ENCODE measurements at places on chromosomes 7 and 10.

DNA sequence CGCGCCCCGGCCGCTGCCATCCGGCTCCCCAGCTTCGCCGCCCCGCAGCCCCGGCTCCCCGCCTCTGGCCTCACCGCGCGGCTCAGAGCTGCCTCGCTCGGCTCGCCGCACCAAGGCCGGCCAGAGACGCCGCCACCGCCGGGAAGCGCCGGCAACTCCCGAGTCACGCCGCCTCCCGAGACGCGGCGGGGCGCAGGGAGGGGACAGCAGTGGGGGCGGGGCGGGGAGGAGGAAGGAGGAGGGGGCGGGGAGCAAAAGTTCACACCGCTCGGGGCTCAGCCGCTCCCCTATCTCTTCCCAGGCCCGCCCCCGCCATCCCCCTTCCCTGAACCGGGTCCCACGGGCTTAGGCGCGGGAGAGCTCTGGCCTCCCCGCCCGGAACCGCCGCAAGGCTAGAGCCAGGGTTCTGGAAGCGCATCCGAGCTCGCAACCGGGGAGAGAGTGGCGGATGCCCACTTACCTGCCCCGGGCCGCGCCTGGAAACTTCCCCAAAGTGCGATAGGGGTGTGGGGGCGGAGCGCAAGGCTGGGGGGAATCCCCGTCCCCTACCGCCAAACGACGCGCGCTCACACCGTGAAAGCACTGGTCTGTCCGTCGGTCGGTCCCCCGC, 1.0 kb downstream of the CHST15 start:
- DNase-seq, result no peak

GRCh38 chr7:1544178-1544895, 11.7 kb downstream of the TMEM184A start:
- DNase-seq, result no peak

DNA sequence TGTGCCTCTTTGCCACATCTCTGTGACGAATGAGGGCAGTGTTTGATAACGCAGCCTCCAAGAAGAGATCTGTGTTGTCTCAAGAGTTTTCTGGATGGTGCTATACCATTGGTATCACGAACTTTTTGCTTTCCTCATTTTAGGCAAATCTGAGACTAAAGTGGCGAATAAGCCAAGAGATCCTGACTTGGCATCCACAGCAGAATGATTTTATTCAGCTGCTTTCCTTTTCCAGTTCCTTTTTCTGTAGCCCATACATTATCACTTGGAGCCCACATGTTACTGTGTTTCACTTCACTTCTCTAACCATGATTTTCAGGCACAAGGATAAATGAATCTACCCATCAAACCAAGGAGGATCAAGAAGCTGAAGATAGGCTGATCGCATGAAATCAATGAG, 177.9 kb upstream of the PTN start:
- no peak for DNase-seq

DNA sequence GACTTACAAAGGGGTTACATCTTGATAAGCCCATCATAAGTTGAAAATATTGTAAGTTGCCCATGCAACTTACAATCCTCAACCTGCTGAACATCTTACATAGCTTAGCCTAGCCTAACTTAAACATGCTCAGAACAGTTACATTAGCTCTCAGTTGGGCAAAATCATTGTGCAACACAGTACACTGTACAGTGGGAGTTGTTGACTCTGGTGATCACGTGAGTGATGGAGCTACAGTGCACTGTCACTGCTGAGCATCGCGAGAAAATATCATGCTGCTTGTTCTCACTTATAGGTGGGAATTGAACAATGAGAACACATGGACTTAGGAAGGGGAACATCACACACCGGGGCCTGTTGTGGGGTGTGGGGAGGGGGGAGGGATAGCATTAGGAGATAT, 214.9 kb upstream of the ZMIZ1 start:
- no peak for DNase-seq

GRCh38 chr7:92359801-92360200, 87.5 kb upstream of the GATAD1 start:
- DNase-seq, result no peak

- DNase-seq, result no peak
These were observed 473.7 kb downstream of the ARL4A start for GRCh38 chr7:13161125-13161524.

DNA sequence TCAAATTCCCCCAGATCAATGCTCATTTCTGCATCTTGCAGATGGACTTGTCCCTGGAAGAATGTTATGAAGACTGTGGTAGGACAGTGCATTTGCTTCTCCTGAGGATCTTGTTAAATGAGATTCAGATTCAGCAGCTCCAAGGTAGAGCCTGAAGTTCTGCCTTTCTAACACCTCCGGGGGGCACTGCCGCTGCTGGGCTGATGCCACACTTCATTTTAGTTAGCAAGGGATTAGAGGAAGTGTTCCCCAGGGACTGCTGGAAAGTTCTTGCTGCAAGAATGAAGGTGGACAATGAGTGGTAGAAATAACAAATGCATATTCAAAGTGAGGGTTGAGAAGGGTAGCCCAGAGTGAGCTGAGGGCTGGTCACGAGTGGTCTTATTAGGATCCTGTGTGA, 434.3 kb upstream of the AKR1E2 start:
- no peak for DNase-seq

GRCh38 chr7:50729962-50730361, 52.7 kb downstream of the GRB10 start:
- DNase-seq, result no peak

DNA sequence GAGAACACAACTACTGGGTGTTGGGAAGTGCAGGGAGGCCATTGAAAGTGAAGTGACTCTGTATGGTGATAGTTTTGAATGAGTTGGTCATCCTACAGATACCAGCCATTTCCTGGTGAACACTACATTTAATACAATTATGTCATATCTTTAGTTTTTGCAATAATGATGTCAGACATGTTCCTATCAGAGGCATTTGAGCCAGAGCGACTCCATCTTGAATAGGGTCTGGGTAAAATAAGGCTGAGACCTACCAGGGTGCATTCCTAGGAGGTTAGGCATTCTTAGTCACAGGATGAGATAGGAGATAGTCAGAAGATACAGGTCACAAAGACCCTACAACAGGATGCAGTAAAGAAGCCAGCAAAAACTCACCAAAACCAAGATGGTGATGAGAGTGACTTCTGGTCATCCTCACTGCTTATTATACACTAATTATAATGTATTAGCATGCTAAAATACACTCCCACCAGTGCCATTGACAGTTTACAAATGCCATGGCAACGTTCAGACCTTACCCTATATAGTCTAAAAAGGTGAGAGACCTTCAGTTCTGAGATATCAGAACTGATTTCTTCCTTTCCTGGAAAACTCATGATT, 28.2 kb downstream of the ADK start:
- DNase-seq, result no peak

GRCh38 chr7:50783801-50784507, 1.3 kb upstream of the GRB10 start:
- DNase-seq, result no peak

DNA sequence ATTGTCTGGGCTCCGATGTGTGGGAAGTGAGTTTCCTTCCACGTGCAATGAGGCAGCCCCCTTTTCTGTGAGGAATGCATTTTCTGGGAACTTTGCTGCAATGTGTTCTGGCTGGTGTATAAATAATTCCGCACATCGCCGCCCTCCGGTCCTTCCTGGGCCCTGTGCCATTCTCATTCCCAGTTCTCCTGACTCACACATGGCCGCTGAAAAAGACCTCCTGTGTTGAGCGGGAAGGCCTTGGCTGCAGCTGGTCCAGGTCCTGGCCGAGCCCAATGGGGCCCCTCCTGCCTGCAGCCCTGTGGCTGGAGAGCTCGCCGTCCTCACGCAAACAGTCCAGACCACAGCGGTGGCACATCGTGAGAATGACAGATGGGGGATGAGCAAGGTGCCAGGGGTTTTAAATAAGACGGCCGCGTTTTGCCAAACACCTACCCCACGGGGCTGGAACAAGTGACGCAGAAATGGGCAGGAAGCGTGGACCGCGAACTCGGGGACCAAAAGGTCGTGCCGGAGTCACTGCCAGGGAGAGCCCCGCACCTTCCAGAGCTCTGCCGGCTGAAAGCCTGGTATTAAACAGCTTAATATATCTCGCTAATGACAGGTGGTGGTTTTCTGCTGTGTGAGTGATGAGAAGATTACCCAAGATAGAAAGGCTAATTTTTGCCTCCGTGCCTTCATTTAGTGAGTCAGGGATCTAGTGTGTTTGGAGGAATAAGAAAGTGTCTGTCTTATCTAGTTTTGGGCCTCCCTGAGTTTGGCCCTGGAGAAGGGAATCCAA, 37.0 kb downstream of the FAM20C start:
- no peak for DNase-seq

DNA sequence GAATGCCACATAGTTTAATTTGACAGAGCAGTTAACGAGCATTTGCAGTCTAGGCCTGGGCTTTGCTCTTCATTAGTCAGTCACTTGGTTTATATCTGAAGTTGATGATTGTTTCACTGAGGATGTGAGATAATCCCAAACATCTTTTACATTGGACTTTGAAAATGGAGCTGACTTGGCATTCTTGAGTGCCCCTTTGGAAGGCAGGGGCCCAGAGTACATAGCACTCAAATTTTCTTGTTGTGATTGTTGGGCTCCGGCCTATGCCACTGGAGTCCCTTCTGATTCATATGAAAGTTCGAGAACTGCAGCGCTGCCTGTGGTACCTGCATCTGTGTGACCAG, 21.9 kb downstream of the DNAJB6 start:
- DNase-seq, result no peak

GRCh38 chr10:69913606-69914382, 112.1 kb downstream of the COL13A1 start:
- no peak for DNase-seq

- no peak for DNase-seq
These were observed 14.1 kb downstream of the STAG3 start for GRCh38 chr7:100191775-100192174.

GRCh38 chr10:124124123-124124768, 30.8 kb upstream of the CHST15 start:
- DNase-seq, result no peak

GRCh38 chr7:102061981-102062390, 224.7 kb upstream of the SH2B2 start:
- no peak for DNase-seq

GRCh38 chr10:53033396-53033795, 260.8 kb upstream of the MBL2 start:
- no peak for DNase-seq

DNA sequence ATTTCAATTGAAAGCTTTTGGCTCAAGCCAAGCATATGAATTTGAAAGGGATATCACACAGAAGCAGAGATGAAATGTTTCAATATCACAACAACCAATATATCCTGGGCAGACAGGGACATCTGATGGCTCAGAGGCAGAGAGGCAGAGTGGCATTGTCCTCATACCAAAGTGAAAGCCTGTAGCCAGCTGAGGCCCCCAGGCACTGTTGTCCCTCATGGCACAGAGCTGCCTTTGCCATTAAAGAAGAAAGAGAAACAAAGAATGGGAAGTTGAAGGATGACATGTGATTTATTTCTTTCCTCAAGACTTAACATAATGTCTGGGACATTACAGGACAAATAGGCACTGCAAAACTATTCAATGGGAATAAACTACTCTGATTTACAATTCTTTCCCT, 504.3 kb upstream of the PCDH15 start:
- DNase-seq, result no peak

DNA sequence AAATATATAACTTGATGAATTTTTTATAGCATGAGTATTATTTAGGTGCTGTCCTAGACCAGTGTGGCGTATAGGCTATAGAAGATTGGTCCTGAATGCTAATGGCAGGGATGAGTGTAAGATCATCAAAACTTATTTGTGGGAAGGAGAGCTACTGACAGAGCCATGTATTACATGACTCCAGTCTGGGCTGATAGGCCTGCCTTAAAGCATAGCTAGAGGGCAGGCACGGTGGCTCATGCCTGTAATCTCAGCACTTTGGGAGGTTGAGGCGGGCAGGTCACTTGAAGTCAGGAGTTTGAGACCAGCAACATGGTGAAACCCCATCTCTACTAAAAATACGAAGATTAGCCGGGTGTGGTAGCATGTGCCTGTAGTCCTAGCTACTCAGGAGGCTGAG, 198.1 kb upstream of the KLF14 start:
- DNase-seq, result no peak

GRCh38 chr10:24695452-24695851, 28.2 kb downstream of the ARHGAP21 start:
- DNase-seq, result no peak

DNA sequence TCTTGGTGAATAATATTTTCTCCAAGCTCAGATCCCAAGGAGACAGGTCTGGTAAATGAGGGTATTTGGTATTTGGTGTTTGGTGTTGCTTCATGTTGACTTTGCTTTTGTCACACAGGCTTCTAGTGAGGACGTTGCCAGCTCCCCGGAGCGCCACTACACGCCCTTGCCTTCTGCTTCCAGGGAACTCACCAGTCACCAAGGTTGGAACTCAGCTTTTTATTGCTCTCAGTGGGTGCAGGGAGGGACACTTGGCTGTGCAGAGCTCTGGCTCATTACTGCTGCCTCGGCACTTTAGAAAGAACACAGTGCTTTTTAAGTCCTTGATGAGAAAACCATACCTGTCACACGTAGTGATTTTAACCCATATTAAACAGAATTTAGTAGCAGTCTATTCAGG, 892.9 kb downstream of the LRMDA start:
- no peak for DNase-seq

DNA sequence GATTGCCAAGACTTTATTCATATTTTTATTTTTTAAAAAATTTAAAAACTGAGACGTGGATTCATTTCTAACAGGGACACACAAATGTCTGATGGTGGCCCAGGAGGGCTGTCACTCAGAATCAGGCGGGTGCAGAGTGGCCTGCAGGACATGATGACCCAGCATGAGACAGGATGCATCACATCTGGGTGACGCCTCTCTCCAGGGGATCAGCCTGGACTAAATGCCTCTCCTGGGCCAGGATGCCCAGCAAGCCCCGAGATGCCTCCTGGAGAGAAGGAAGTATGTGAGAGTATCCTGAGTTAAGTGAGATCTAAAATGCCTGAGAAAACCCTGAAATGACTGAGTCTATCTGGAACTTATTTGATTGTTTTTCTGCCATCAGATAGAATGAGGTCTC, 16.9 kb upstream of the MTURN start:
- no peak for DNase-seq

GRCh38 chr7:37671876-37672275, 11.7 kb upstream of the GPR141 start:
- no peak for DNase-seq

DNA sequence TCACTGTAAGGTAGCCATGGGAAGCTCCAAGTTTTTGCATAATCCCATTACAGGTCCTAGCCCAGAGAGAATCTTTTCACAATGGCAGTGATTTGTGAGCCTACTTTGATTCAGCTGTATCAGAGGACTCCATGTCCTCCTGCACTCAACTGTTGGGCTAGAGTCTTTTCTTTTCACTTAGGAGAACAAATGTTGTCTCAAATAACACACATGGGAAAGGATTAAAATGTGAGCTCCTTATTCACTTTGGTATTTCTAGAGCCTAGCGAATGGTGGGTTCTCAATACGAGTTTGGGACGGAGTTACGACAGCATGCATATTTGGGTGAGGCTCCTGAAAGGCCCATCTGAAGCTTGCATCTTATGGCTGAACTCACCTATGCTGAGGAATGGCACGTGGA, 183.5 kb upstream of the STEAP4 start:
- no peak for DNase-seq

GRCh38 chr10:101956898-101957297, 99.1 kb downstream of the ARMH3 start:
- DNase-seq, result no peak

GRCh38 chr7:98168181-98168903, 42.9 kb upstream of the BHLHA15 start:
- no peak for DNase-seq
